Stimulated activated naive B cell treated with anti-CD40 and anti-IgM and Interleukin-4, amounts not matched to agents 10 μg/mL and 1 μg/mL and 100 μg/mL, for 72 hours (primary cell): ENCODE measurements at places on chromosomes 5 and 9.

DNA sequence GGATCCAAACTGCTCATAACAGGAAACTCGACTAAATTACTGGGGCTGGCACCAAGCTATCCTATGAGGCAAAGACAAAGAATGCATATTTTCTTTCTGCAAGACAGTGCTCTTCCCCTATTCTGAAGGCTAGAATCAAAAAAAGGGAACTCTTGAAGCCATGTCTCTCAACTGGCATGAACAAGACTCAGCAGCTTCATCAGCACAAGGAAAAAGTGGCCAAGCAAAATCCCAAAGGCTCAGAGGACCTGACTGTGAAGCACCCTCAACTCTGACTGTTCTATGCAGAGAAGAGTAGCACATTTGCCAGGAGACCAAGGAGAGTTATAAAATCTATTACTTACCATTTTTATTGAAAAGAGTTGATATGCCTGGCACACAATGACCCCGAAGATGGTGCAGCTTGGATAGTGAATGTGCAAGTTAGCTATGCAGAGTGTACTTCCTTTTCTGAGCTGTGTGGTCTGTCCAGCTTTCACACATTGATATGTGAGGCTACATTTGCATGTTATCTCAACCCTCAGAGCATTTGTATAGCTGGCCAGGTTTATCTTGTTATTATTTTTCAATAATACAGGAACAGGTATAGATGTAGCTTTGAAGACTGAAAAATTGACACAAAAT lies 51.0 kb upstream of the FYB1 start:
- no peak for DNase-seq

DNA sequence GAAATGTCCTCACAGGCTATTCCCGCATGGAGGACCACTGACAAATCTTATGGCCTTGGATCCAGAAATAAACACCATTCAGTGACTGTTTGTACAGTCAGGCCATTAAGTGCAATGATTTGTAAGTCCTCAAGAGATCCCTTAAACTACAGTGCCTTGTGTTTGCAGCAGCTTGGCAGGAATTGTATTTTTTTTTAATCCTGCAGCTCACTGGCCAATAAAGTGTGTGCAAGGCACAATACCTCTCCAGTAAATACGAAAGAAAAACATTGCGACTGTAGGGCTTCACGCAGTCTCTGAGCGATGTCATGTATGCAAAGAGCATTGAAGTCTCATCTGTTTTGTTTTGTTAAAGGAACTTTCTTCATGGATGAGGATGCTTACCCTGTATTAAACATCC lies 74.2 kb upstream of the TUSC1 start:
- DNase-seq: no peak

- DNase-seq: no peak
Observed at GRCh38 chr9:129761901-129762369, 9.1 kb upstream of the PTGES start.

- DNase-seq: no peak
Observed at GRCh38 chr5:168318240-168318639, 26.8 kb downstream of the WWC1 start.

DNA sequence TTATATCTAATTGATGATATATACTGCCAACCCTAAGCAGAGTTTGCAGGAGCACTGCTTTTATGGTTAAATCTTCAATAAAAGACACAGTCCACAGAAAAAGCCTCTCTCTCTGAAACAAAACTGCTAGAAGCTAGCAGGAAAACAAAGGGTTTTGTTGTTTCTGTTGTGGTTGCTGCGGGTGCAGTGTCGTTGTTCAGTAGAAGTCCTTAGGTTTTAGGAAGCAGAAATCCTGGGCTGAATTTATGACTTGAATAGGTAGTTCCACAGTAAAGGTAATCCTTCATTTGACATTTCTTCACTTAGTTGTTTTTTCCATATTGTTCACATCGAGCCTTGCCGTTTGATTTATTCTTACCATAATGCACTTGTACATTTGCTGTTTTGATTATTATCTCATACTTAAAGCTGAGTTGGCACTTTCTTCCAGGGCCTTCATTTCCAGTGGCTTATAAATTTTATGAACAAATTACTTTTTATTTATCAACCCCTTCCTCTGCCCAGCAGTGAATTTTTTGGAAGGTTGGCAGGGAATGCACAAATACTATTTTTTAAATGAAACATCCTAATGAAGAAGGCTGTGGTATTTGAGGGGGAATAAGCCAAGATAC lies 209.6 kb upstream of the SLC30A5 start:
- no peak for DNase-seq

GRCh38 chr5:137037848-137038247 lies 461.3 kb downstream of the SPOCK1 start:
- no peak for DNase-seq

DNA sequence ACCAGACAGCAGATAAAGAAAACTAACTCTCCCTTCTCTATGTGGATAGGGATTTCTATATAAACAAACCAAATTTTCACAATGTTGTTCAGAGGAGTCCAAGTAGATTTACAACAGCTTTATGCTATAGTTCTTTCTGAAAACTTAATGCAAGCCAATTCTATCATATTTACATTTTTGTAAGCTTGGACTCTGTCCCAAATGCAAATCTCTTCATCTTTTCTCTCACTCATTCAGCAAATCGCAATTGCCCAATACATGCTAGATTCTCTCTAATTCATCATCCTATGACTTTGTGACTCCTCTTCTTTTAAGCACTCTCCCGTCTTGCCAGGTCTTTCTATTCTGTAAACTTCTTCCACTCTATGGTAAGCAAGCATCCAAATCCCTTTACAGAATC lies 39.1 kb upstream of the UGT3A2 start:
- no peak for DNase-seq

GRCh38 chr9:127015921-127016512 lies 101.4 kb downstream of the RALGPS1 start:
- no peak for DNase-seq

DNA sequence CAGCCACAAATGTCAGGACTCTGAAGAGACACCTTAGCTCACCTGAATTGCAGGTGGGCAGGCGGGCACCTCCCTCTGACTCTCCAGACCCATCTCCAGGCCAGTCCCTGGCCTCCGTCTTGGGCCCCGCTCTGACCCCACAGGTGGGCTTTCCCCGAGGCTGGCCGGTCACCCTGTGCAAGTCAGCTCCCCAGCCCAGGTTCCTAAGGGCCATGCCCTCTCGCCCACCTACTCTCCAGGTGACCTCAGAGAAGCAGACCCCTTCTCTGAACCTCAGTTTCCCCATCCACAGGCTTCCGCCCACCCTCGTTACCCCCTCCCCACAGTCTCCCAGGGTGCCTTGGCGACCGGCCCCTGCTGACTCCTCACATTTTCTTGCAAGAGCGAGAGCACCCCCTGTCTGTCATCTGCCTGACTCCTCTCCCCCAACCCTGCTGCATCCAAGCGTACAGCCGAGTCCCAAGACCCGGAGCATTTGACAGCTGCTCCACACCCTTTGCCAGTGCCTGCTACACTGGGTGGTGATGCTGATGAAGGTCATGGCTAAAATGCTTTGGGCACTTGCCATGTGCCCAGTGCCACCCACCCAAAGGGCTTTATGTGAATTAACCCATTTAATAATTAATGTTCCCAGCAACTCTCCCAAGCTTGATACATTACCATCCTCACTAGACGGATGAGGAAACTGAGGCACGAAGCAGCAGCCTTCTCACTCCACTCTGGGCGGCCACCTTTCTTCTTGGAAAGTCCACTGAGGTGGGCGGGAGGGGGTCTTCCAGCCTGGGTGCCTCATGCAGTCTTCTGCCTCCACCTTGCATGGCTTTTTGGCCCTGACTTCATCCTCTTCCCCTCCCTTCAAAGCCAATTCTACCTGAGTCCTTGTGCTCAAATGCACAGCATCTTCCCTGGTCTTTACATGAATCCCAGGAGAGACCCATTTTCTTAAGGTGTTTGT lies 51.1 kb upstream of the ORM1 start:
- DNase-seq: no peak

GRCh38 chr9:34371886-34372466 lies 4.7 kb downstream of the MYORG start:
- DNase-seq: no peak

GRCh38 chr5:151903243-151903653 lies 21.4 kb downstream of the GLRA1 start:
- peak; percentile 44 for DNase-seq

- DNase-seq: no peak
Observed at GRCh38 chr5:178476972-178477754, 113.0 kb downstream of the COL23A1 start.

DNA sequence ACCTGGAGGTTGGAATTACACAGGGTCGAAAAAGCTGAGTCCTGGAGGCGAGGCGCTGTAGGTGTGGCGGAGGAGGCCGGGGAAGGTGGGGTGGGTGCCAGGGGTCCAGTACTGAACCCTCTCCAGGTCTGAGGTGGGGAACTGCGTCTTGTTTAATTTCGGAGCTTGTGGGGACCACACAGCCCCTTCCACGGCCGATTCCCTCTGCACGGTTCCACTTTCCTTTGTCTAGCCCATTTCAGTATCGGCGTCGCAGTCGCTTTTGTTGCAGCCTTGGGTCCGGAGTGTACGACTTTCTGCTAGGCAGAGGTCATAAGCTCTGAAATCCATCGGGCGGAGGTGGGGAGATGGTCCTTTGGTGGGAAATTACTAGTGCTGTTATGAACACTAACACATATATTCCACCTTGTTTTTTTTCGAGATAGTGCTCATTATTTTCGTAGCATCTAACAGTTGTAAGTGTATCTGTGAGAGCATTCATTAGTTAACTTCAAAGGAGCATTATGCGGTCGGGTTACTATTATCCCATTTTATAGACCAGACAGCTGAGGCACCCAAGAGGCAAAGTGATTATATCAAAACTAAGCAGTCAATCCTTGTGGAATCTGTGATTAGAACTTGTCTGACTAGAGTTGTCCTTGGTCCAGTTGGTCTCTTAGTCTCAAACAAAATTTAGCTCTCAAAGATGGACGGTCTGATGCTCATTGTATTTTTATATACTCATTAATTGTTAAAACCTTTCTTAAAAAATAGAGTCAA lies 737 bp downstream of the RNF180 start:
- DNase-seq: no peak

DNA sequence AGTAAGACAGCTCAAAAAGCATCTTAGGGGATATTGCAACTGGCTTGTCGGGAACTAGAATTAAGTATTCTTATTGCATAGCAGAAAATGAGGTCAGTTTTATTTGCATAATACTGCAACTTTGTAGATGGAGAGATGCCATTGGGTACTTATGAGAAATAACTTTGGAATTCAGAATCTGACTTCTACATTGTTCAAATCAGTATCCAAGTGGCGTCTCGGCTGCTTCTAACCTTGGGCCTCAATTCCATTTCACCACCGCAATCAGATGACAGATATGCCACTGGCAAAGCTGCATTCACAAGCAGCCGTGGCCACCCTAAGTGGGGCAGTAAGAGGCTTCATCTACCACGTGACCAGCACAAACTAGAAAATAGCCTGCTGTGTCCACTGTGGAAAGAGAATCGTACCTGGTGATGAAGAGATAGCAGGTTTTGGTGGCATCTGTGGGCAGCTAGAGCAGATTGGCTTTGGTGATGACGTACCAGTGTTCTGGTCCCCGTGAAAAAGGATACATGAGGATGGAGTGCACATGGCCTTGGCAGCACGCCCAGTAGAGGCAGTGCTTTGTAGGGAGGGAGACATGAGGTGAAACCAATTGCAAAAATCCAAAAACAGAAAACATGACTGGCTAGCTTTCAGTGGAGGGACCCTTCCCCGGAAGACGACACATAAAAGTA lies 116.6 kb downstream of the KLHL3 start:
- DNase-seq: no peak

DNA sequence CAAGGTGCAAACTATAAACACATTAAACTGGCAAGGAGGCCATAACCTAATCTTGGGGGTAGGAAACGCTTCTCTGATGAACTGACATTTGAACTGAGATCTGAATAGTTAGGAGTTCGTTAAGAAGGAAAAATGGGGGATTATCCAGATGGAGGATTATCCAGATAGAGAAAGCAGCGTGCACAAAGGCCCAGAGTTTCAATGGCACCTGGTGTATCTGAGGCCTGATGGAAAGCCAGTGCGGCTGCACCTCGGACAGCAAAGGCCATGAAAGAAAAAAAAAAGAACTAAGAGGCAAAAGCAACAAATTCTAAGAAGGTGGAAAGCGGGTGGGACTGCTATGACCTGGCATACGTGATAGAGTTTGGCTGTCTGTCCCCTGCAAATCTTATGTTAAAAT lies 13.0 kb upstream of the CTNNAL1 start:
- DNase-seq: no peak

- DNase-seq: no peak
Observed at GRCh38 chr9:136160995-136161610, 42.4 kb upstream of the TMEM250 start.

DNA sequence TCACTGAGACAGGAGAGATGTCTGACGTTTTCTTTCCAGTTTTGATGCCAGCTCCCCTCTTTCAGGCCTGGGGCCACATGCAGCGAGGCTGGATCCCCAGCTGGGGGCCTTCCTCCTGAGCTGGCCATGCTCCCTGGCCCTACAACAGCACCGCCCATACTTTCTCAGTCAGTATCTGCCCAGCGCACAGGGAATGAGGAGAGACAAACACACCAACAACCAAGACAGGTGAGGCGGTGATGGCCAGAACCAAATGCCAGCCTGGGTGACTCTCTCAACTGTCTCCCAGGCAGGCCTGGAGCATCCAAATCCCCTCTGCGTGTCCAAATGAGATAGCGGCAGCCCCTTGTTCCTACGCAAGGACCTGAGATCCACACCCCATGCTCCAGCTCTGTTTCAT lies 109.6 kb downstream of the ROR2 start:
- DNase-seq: no peak

- DNase-seq: no peak
Observed at GRCh38 chr9:137506702-137507171, 43.5 kb downstream of the PNPLA7 start.

GRCh38 chr5:121526908-121527307 lies 324.8 kb upstream of the FTMT start:
- DNase-seq: no peak

DNA sequence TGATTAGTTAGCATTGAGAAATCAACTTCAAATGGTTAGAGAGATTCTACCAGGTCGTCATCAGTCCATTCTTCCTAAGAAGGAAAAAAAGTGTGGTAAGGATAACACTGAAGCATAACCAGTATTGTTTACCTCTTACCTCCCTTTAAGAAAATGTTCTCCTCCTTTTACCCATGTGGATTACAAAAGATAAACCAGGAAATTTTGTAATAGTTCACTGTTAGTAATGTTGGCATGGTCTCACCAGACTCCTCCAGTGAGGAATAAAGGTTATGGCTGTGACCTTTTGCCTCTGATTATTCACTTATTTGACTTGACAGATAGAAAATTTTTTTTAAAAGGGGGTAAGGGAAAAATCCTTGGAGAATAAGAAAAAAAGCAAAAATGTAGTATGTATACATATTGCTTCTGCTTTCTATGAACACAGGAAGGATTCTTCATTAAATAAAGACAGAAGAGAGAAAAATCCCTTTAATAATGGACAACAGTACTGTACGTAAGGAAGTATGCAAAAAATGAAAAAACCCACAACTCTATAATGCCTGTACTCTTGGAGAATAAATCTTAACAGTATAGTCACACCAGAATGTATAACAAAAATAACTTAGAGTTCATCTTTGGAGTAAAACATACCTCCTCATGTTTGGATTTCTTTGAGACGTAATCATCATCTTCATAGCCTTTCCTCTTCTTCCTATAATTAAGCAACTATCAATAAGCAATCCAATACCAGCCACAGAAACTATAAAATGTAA lies 18.1 kb downstream of the CCNH start:
- DNase-seq: no peak

- DNase-seq: no peak
Observed at GRCh38 chr9:119544492-119544891, 175.3 kb upstream of the BRINP1 start.
